ENCODE measurements at places on chromosomes 2 and 18. TPM values are rescaled to one million over a fixed set of nuclear protein-coding genes. Genes with fewer than 3 reads are reported as not detected.

DNA sequence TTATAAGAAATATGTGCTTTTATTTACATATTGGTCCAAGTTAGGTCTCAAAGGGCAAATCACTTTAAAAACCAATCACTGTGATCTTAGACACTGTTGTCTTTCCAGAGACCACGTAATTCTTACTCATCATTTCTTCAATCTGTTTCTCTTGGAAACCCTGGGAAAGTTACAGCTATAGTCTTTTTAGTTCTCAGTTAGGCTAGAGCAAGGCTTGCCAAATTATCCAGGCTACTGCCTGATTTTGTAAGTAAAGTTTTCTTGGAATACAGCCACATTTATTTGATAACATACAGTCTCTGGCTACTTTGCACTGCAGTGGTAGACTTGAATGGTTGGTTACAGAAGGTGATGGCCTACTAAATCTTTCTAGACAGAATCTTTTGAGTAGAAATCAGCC, 106.0 kb downstream of the KIAA1328 start:
- DNase-seq, result no peak
- H3K4me3 ChIP-seq, result no peak overlapping the region

DNA sequence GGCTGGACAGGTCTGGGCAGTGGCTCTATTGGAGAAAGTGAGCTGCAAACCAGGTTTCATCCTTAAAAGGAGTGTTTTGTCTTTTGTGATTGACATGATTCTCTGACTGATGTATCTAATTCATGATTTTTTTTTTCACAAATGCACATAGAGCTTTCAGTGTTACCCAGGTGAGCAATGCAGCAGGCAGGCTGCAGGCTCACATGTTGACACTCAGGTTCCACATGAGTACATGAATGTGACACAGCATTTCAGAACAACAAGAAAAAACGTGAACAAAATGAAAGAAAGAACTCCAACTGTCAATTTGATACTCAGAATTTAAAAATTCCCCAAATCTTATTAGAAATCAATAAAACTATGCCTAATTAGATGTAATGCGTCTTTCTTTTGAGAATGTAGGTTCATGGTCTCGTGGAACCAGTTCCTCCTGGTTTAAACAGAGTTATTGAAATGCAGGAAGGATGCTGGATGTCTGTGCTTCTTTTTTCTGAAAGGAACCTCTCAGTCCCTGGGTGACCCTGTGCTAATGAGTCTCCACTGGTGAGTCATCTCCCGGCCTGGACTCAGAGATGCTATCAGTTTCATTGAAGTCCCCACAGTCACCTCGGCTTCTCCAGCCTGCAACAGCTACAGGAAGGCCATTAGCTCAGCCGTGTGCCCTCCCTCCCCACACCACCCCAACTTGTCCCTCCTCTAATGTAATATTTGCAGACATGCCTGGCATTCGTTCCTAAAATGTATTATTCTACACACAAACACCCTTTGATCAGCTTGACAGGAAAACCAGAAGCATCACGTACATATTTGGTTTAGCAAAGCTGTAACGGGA, 430.4 kb downstream of the LPIN1 start:
- H3K4me1 ChIP-seq, result peaks cover 10% of the 10 kb centered on the region
- DNase-seq, result peak; percentile 45
- no peak overlapping the region for H3K27ac ChIP-seq
- H3K36me3 ChIP-seq, result no peaks in the 10 kb centered on the region
- no peak overlapping the region for H3K4me3 ChIP-seq
- no peaks in the 10 kb centered on the region for H3K27me3 ChIP-seq

GRCh38 chr18:26255695-26256622, 29.7 kb downstream of the TAF4B start:
- H3K27ac ChIP-seq, result no peak overlapping the region
- no peaks in the 10 kb centered on the region for H3K36me3 ChIP-seq
- H3K27me3 ChIP-seq, result no peaks in the 10 kb centered on the region
- no peak for DNase-seq

GRCh38 chr2:126877041-126877440, 21.6 kb upstream of the TEX51 start:
- H3K4me3 ChIP-seq, result no peak overlapping the region
- no peaks in the 10 kb centered on the region for H3K4me1 ChIP-seq
- DNase-seq, result no peak
- H3K36me3 ChIP-seq, result no peaks in the 10 kb centered on the region
- H3K27me3 ChIP-seq, result no peaks in the 10 kb centered on the region

GRCh38 chr2:7633566-7634153, 716.4 kb downstream of the RNF144A start:
- DNase-seq, result no peak
- H3K4me3 ChIP-seq, result no peak overlapping the region
- no peaks in the 10 kb centered on the region for H3K4me1 ChIP-seq
- H3K27me3 ChIP-seq, result peaks cover 2% of the 10 kb centered on the region
- no peaks in the 10 kb centered on the region for H3K36me3 ChIP-seq

- no peak overlapping the region for H3K4me3 ChIP-seq
- H3K27me3 ChIP-seq, result peaks cover 5% of the 10 kb centered on the region
- no peaks in the 10 kb centered on the region for H3K36me3 ChIP-seq
- no peak overlapping the region for H3K27ac ChIP-seq
- H3K4me1 ChIP-seq, result no peaks in the 10 kb centered on the region
Observed at GRCh38 chr2:29278966-29279365, 163.8 kb downstream of the CLIP4 start.

DNA sequence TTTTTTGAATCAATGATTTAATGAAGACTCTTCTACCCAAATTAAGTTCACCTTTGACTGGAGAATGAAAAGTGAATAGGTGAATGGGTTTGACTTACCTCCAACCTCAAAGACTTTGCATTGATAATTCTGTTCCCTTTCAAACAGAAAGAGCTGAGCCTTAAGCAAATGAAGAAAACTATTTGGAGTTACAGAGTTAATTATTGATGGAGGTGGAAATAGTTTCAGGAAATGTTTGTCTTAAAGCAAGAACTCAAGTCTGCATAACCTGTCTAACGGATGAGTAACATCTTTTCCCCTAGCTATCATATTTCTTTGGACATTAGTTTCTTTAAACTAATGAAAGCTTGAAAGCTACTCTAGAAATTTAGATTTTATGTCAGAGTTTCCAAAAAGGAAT, 166.5 kb downstream of the CERS6 start:
- no peaks in the 10 kb centered on the region for H3K36me3 ChIP-seq
- H3K27ac ChIP-seq, result no peak overlapping the region
- no peak overlapping the region for H3K4me3 ChIP-seq
- no peak for DNase-seq

GRCh38 chr2:6211236-6211635, 519.1 kb downstream of the SOX11 start:
- no peaks in the 10 kb centered on the region for H3K36me3 ChIP-seq
- no peaks in the 10 kb centered on the region for H3K27me3 ChIP-seq
- no peak overlapping the region for H3K4me3 ChIP-seq

DNA sequence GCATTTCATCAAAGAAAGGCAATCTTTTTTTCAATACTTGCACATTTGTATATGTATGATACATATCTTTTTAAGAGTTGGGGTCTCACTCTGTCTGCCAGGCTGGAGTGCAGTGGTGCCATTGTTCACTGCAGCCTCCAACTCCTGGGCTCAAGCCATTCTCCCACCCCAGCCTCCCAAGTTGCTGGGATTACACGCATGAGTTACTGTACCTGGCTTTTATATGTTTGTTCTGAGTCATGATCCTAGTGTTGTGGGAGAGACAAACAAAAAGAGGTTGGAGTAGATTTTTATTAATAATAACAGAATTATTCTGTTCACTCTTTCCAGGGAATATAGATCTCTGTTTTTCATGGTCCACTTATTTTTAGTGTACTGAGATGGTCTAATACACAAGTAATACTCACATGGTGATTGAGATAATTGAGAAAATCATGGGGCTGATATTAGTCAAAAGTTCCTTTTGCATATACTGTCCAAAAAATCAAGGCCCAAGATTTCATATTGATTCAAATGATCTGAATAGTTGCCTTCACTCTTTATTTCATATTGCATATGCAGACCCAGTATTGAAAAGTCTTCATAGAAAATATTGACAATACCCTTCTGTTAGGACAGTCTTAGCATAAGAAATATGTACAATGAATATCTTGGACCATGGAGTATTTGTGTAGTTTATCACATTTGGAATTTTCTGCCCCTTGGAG, 138.3 kb downstream of the FMNL2 start:
- H3K4me1 ChIP-seq, result no peaks in the 10 kb centered on the region
- no peaks in the 10 kb centered on the region for H3K36me3 ChIP-seq
- H3K4me3 ChIP-seq, result no peak overlapping the region
- H3K27me3 ChIP-seq, result no peaks in the 10 kb centered on the region
- DNase-seq, result no peak
- no peak overlapping the region for H3K27ac ChIP-seq

Gene TCF23
- total RNA-seq, result not detected

Gene EVX2
- total RNA-seq, result not detected

Gene GRB14
- not detected for total RNA-seq

Gene FAM98A
- total RNA-seq, result 75.0 TPM

Gene GPR155
- total RNA-seq, result 3.0 TPM

Data from GM12878 (cell line).